Muscle of leg (tissue), 16 donors: ENCODE measurements at places on chromosomes 6 and 20. TPM values are rescaled to one million over a fixed set of nuclear protein-coding genes. Genes with fewer than 3 reads are reported as not detected.

DNA sequence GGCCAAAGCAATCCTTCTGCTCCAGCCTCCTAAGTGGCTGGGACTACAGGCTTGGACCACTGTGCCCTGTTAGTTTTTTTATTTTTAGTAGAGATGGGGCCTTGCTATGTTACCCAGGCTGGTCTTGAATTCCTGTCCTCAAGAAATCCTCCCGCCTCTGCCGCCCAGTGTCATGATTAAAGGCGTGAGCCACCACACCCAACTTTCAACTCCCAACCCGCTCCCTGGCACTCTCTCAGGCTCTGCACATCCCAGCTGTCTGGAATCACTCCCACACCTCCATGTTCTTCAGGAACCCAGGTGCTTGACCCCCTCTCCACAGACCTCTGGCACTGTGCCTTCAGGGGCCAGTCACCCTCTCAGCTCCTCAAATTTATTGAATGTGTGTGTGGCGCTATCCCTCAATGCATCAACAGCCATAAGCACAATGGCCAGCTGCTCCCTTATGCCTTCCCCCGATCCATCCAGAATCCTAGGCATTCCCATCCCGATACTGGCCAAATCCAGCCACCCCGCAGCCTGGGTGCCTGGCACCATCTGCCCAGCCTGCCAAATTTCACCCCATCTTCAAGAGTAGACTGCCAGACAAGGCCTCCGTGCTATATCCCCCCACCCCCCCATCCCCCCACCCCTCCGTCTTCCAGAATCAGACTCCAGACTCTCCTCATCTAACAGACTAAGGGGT lies 647 bp upstream of the POU5F1 start:
- no peak for DNase-seq
- H3K4me3 ChIP-seq: no peak overlapping the region
- H3K36me3 ChIP-seq: no peaks in the 10 kb centered on the region
- H3K27me3 ChIP-seq: peaks cover 10% of the 10 kb centered on the region

- no peak overlapping the region for H3K4me3 ChIP-seq
- H3K36me3 ChIP-seq: no peaks in the 10 kb centered on the region
- H3K27ac ChIP-seq: no peak overlapping the region
- no peaks in the 10 kb centered on the region for H3K27me3 ChIP-seq
- DNase-seq: no peak
Observed at GRCh38 chr6:3039384-3039783, 28.9 kb upstream of the RIPK1 start.

DNA sequence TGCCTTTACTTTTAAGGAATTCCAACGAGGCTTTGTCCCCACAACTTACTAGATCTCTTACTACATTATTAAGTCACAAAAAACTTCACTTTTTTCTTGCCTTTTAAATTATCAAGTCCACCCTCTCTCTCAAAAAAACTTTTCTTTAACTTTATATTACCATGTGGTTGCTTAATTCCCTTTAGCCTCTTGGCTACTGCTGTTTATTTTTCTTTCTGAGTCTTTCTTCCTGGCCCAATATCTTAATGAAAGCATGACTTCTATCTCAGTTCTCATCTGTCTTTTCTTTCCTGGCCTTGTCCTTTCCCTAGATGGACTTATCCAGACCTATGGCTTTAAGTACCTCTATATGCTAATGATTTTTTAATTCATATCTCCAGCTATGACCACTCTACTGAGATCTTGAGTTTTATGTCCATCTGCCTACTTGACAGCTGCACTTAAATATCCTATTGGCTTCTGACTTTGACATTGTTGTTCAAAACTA lies 710.5 kb downstream of the RFPL4B start:
- no peak overlapping the region for H3K27ac ChIP-seq
- no peak overlapping the region for H3K4me3 ChIP-seq
- H3K4me1 ChIP-seq: no peaks in the 10 kb centered on the region
- H3K27me3 ChIP-seq: no peaks in the 10 kb centered on the region

- H3K27me3 ChIP-seq: no peaks in the 10 kb centered on the region
- no peak overlapping the region for H3K4me3 ChIP-seq
- H3K4me1 ChIP-seq: no peaks in the 10 kb centered on the region
- peaks cover 6% of the 10 kb centered on the region for H3K36me3 ChIP-seq
- no peak for DNase-seq
Observed at GRCh38 chr6:158293122-158293521, 19.1 kb upstream of the TULP4 start.

- no peaks in the 10 kb centered on the region for H3K36me3 ChIP-seq
- DNase-seq: no peak
- no peak overlapping the region for H3K4me3 ChIP-seq
- no peaks in the 10 kb centered on the region for H3K27me3 ChIP-seq
- no peak overlapping the region for H3K27ac ChIP-seq
Observed at GRCh38 chr6:20180935-20181334, 31.3 kb downstream of the MBOAT1 start.

GRCh38 chr20:36310215-36310981 lies 4.3 kb downstream of the DLGAP4 start:
- H3K27ac ChIP-seq: no peak overlapping the region
- peaks cover 11% of the 10 kb centered on the region for H3K4me1 ChIP-seq
- H3K4me3 ChIP-seq: no peak overlapping the region
- H3K36me3 ChIP-seq: no peaks in the 10 kb centered on the region
- no peak for DNase-seq
- H3K27me3 ChIP-seq: peaks cover 69% of the 10 kb centered on the region

DNA sequence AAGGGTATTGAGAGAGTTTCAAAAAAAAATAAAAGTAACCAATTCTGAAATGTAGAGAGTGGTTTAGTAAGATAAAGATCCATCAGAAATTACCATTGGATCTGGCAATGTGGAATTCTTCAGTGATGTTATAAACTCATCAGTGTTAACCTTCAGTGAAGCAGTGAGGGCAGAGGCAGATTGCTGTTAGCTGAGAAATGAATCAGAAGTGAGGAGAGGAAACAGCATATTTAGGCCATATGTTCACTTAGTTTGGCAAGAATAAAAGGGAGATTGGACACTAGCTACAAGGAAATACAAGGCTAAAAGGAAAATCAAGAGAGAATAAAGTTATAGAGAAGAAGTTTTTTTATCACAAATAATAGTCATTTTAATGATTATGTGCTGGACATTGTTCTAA lies 9.6 kb downstream of the KCNQ5 start:
- H3K36me3 ChIP-seq: no peaks in the 10 kb centered on the region
- H3K27me3 ChIP-seq: no peaks in the 10 kb centered on the region
- H3K27ac ChIP-seq: no peak overlapping the region
- no peak overlapping the region for H3K4me3 ChIP-seq
- DNase-seq: no peak

GRCh38 chr6:16332175-16332542 lies 93.8 kb downstream of the GMPR start:
- H3K27ac ChIP-seq: no peak overlapping the region
- no peak overlapping the region for H3K4me3 ChIP-seq
- peak; percentile 89 for DNase-seq
- H3K27me3 ChIP-seq: no peaks in the 10 kb centered on the region
- H3K4me1 ChIP-seq: peaks cover 44% of the 10 kb centered on the region

DNA sequence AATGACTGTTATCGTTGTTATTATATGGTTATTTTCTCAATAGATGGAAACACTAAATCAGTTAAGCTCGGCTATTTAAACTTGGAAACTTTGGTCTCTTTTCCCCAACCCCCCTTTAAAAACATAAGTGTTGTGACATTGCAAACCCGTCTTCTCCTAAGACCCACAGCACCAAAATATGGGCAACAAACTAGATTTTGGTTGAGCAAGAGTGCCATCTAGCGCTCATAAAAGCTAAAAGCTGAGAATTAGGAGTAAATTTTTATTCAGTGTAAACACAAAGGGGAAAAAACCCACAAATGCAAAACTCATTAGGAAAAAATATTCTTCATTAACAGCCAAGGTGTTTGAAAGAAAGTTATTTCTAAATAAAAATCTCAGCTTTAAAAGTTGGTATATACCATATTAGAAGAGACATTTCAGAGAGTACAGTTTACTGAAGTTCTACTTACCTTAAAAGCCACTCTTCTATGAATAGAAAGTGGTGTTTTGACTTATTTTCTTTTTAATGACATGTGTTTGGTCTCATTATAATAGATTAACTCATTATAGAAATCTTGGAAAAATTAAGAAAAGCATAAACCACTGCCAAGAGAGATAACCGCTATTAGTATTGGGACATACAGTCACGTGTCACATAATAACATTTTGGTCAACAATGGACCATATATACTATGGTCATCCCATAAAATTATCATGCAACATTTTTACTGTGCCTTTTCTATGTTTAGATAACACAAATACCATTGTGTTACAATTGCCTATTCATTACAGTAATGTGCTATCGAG lies 21.1 kb downstream of the SESN1 start:
- no peaks in the 10 kb centered on the region for H3K4me1 ChIP-seq
- peak; percentile 89 for DNase-seq
- H3K27me3 ChIP-seq: no peaks in the 10 kb centered on the region
- no peaks in the 10 kb centered on the region for H3K36me3 ChIP-seq
- no peak overlapping the region for H3K27ac ChIP-seq

DNA sequence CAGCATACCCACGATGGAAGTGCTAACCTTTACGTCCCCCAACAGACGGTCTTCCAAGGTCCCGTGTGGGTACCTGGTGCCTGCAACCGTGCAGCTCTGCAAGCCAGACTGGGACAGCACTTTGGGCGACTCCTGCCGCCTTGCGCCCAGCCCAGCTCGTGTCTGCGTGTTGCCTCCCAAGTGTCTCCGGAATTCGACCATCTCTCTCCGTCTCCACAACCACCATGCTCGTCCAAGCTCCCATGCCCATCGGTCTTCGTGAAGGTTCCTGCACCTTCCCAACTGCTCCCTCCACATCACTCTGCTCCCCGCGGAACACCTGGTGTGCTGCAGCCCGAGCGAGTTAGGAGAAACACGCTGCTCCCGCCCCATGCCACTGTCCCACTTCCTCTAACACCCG lies 173.2 kb upstream of the AFDN start:
- H3K27ac ChIP-seq: no peak overlapping the region
- H3K36me3 ChIP-seq: no peaks in the 10 kb centered on the region
- H3K4me3 ChIP-seq: no peak overlapping the region
- H3K4me1 ChIP-seq: no peaks in the 10 kb centered on the region
- H3K27me3 ChIP-seq: peaks cover 8% of the 10 kb centered on the region

- H3K4me1 ChIP-seq: no peaks in the 10 kb centered on the region
- H3K27me3 ChIP-seq: no peaks in the 10 kb centered on the region
- no peak overlapping the region for H3K4me3 ChIP-seq
- DNase-seq: no peak
Observed at GRCh38 chr6:99960027-99960426, 34.0 kb downstream of the MCHR2 start.

GRCh38 chr20:61956396-61957342 lies 109.0 kb downstream of the TAF4 start:
- H3K27ac ChIP-seq: no peak overlapping the region
- no peak for DNase-seq
- peaks cover 2% of the 10 kb centered on the region for H3K27me3 ChIP-seq
- no peaks in the 10 kb centered on the region for H3K4me1 ChIP-seq
- H3K4me3 ChIP-seq: no peak overlapping the region
- H3K36me3 ChIP-seq: no peaks in the 10 kb centered on the region

DNA sequence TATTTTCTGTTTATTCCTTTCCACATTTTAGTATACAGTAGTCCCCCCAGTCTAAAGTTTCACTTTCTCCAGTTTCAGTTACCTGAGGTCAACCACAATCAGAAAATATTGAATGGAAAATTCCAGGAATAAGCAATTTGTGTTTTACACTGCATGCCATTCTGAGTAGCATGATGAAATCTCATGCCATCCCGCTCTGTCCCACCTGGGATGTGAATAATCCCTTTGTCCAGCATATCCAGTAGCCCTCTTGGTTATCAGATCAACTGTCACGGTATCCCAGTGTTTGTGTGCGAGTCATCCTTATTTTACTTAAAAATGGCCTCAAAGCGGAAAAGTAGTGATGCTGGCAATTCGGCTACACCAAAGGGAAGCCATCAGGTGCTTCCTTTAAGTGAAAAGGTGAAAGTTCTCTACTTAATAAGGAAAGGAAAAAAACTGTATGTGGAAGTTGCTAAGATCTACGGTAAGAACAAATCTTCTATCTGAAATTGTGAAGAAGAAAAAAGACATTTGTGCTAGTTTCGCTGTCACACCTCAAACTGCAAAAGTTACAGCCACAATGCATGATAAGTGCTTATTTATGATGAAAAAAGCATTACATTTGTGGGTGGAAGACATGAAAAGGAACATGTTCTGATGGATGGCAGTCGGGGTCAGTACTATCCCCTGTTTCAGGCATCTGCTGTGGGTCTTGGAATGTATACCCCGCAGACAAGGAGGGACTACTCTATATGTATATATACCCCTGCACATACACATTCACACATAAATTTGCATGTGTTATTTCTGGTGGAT lies 11.3 kb downstream of the NOX3 start:
- no peak overlapping the region for H3K4me3 ChIP-seq
- no peaks in the 10 kb centered on the region for H3K27me3 ChIP-seq
- peaks cover 3% of the 10 kb centered on the region for H3K4me1 ChIP-seq
- no peak for DNase-seq
- no peak overlapping the region for H3K27ac ChIP-seq
- H3K36me3 ChIP-seq: no peaks in the 10 kb centered on the region

DNA sequence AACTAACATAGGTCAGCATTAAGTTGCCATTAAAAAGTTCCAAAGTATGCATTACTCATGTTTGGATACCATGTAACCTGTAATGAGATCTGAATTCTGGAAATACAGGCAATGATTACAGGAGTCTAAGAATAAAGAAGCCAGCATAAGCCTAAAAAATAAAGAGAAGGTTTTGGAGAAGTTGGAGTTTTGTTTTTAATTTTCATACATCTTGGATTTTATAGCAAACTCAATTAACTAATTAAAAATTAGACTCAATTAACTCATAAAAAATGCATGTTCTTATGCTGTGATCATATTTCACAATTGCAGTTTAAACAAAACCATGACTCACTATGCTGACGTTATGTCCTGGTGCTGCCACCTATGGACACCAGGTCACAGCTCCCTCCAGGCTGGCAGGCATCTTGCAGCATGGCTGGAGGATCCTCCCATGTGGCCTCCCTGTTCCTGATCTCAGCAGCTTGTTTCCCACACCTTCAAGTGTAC lies 648.8 kb upstream of the AGPAT4 start:
- H3K4me3 ChIP-seq: no peak overlapping the region
- no peak overlapping the region for H3K27ac ChIP-seq
- DNase-seq: peak; percentile 20

RIPOR3 gene
- polyA plus RNA-seq: 8.6 TPM

C20orf202 gene
- 0.35 TPM for polyA plus RNA-seq

CLVS2 gene
- 1.1 TPM for polyA plus RNA-seq

ADNP gene
- 50.3 TPM for polyA plus RNA-seq

PPP1R16B gene
- 5.1 TPM for polyA plus RNA-seq

CDH26 gene
- polyA plus RNA-seq: 0.45 TPM

OR2J3 gene
- not detected for polyA plus RNA-seq

RBM24 gene
- 221 TPM for polyA plus RNA-seq

NCOA6 gene
- polyA plus RNA-seq: 23.1 TPM
